AG08396 (cell line): ENCODE measurements at places on chromosomes 2 and 18.

DNA sequence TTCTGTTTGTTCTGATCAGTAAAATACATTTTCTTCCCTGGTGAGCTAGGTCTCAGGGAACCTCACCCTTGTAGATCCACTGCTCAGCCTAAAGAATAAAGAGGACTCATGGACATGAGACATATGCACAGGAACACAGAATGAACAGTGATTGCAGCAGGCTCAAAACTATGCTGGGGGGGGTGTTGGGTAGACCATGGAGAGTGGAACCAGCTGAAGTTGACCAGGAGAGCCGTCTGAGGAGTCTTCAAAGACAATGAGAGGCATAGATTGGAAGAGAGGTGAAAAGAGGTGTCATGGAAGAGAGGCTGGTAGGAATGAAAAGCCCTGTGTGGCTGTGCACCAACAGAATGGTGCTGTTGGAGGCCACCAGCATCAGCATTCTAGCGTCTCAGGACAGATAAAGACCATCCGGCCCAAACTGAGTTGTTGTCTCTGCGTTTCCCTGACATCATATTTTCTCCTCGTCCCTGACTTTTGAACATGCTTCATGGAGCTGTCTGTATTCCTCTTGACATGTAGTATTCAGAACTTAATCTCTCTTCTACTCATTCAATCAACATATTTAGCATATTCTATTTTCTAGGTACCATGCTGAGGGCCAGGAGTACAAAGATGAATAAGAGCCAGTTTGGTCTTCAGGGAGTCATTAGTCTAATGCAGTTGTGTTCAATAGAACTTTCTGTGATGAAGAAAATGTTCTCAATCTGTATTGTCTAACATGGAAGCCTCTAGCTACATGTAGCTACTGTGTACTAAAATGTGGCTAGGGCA is 331.8 kb downstream of the CYP26B1 start:
- DNase-seq = no peak

GRCh38 chr2:168564641-168565040 is 108.6 kb downstream of the CERS6 start:
- DNase-seq = no peak

DNA sequence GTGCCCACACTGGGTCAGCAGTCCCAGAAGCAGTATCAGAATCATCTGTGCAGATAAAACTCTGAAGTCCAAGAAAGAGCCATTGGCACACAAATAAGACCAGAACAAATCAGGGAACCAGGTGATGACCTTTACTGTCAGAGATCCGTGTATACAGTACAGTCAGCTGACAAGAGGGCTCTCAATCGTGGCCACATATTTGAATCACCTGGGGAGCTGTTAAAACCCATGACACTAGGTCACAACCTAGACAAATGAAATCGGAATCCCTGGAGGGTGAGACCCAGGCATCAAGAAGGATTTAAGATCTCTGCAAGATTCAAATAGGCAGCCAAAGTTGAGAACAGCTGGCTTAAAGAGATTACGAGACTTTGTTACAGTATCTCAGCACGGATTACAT is 807.1 kb downstream of the RNF144A start:
- no peak for DNase-seq

GRCh38 chr2:201915446-201915845 is 109.1 kb downstream of the CDK15 start:
- no peak for DNase-seq

- DNase-seq = no peak
Measured at GRCh38 chr2:129334696-129335410, 644.6 kb upstream of the RAB6C start.

- DNase-seq = no peak
Measured at GRCh38 chr2:16392647-16393499, 272.8 kb downstream of the CYRIA start.

DNA sequence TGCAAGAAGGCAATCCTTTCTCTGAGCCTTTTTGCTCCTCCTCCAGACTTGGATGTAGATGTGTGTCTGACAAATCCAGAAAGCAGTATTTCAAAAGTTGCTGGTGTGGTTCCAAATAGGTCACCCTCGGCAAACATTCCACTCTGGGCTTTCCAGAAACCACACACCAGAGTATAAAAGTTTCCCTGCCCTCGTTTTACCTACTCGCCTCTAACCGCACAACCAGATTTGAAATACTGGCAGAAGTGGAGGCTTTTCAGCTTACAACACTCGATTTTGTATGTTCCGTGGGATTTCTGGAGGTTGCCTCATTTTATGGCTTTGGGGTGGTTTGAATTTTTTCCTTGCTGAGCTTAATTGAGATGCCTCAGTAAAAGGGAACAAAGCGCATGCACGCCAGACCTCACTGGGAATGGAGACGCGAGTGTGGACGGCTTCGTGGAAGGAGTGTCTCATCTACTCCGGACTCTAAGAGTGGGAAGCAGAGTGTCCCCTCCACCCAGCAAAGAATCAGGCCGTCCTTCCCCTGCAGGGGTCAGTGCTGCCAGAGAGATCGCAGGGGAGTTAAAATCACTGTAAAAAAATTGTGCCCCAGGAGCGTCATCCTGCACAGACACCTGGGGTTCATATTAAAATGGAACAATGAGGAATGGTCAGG is 44.0 kb upstream of the RPL31 start:
- peak; percentile 85 for DNase-seq

- DNase-seq = no peak
Measured at GRCh38 chr2:215811003-215811402, 202.3 kb downstream of the MREG start.
